ENCODE measurements at places on chromosomes 13 and 19. TPM values are rescaled to one million over a fixed set of nuclear protein-coding genes. Genes with fewer than 3 reads are reported as not detected.

The CDK8 gene
- total RNA-seq = 12.1 TPM

The DBP gene
- 56.7 TPM for total RNA-seq

DNA sequence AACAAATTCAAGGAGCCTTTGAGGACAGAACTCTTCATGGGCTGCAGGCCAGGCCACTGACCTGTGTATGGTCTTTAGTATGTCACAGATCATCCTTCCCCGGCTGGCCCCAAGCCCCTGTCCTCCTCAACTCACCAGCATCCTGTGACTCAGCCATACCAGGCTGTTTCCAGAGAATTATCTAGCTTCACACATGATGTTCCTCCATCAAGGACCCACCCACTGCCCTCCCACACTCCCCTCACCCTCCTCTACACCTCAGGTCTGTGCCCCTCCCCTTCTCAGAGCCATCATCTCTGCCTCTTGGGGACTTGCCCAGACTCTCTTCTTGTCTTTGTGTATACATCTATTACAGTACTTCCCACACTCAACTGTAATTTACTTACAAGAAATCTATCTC lies 14.7 kb downstream of the DCT start:
- H3K27me3 ChIP-seq = peaks cover 5% of the 10 kb centered on the region
- no peak overlapping the region for H3K27ac ChIP-seq
- H3K4me3 ChIP-seq = no peak overlapping the region
- no peaks in the 10 kb centered on the region for H3K36me3 ChIP-seq
- no peaks in the 10 kb centered on the region for H3K4me1 ChIP-seq

DNA sequence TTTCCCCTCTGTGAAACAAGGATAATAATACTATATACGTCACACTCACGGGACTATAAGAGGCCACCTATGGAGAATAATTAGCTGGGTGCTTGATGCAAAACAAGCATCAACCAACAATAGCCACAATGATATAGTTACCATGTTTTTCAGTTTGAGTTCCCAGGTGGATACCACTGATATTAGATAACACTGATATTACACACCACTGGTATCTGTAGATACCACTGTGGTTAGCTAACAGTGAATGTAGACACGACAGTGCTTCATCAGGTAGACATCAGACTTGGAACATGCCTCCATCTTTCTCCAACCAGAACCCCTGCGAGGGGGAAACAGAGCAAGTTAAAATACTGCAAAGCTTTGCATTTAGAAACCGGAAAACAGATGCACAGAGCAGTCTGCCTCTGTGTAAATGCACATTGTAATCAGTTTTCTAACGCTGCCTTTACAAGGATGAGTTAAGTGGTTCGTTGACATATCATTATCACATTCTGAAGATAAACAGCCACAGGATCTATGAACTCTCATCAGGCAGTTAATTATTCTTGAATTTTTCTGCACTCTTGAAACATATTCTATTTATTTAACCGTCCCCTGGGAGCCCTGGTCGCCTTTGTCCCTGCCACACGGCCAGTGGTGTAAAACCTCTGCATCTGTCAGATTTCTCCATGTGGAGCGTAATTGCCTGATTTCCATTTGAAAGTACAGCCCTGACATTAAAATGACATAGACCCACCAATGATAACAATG lies 80.7 kb downstream of the RNASEH2B start:
- DNase-seq = no peak
- H3K36me3 ChIP-seq = no peaks in the 10 kb centered on the region
- H3K27me3 ChIP-seq = no peaks in the 10 kb centered on the region
- peaks cover 17% of the 10 kb centered on the region for H3K4me1 ChIP-seq

GRCh38 chr13:28355822-28356371 lies 139.0 kb downstream of the FLT1 start:
- H3K27me3 ChIP-seq = peaks cover 2% of the 10 kb centered on the region
- no peak for DNase-seq
- H3K36me3 ChIP-seq = no peaks in the 10 kb centered on the region
- H3K27ac ChIP-seq = no peak overlapping the region
- peaks cover 15% of the 10 kb centered on the region for H3K4me1 ChIP-seq

Data from T-cell (primary cell).